SJCRH30 (cell line): ENCODE measurements at places on chromosomes 6 and 20.

DNA sequence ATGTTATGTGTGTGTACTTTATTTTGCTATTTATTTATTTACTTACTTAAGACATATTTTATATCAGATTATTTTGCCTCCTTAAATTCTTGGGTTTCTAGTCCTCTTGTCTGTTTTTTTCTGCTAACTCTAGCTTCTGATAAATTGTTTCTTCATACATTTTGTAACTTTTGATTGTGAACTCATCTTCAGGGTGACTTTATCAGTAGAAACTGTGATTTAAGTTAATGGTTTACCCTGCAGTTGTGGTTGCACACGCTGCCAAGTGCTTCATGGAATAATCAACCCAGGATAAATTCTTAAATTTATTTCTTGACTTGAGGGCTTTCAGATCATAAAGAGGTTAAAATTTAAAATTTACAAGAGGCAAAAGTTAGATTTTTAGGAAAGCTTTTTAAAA is 173.3 kb downstream of the CENPW start:
- DNase-seq: no peak

DNA sequence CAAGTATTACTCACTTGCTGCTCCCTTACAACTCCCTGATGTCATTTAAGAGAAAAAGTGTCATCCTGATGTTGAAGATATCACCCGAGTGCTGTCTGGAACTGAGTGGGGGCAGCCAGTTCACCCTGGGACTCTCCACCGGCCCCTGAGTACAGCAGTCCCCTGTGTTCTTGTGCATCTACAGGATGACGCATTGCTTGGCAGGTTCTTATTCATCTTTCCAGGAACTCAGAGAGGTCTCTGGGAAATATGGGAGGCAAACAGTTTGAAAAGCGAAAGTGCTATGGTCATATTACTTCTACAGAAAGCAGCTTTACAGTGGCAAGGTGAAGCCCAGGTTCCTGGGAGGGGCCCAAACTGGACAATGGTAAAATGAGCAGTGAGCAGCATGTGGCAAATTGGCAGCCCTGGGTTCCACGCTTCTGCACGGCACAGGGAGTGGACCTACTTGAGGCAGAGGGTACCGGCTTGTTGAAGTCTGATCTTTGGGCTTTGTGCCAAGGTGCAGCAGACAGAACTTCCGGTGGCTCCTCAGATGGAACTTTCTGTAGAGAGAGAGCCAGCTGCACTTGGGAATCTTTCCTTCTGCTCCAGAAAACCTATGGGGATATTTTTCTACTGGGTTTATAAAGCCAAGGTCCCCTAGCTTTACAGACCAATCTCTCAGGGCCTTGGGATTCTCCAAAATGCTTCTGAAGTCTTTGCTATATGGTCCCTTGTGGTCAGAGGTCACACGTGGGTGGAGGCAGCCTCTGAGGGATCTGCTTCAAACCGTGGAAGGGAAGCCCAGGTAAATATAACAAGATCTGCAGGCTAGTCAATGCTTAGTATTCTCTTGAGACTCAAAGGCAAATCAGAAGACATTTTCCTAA is 128.3 kb downstream of the MAP3K7 start:
- no peak for DNase-seq

- no peak for DNase-seq
Observed at GRCh38 chr6:39444479-39445019, 122.0 kb upstream of the KCNK16 start.

GRCh38 chr20:48912065-48912464 is 9.4 kb upstream of the ARFGEF2 start:
- no peak for DNase-seq

DNA sequence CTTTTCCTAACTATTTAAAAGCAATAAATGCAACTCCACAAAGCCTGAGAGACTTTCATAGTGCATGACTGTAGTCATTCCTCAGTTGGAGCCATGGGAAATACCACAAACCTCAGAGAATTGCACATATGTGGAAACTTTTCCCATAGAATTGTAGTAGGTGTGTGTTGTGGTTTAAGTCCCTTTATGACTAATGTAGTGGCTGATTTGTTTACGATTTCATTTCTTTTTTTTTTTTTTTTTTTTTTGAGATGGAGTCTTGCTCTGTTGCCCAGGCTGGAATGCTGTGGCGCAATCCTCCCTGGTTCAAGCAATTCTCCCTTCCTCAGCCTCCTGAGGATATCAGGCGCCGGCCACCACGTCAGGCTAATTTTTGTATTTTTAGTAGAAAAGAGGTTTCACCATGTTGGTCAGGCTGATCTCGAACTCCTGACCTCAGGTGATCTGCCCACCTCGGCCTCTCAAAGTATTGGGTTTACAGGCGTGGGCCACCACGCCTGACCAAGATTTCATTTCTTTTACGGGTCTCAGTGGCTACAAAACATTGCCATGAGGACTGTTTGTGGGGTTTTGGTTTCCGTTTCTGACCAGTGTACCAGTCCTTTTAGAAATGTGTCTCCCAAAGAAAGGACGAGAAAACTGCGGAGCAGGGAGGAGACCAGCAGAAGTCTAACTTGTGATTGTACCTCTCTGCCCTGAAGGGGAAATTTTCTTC is 212.1 kb upstream of the MARCKS start:
- DNase-seq: no peak

DNA sequence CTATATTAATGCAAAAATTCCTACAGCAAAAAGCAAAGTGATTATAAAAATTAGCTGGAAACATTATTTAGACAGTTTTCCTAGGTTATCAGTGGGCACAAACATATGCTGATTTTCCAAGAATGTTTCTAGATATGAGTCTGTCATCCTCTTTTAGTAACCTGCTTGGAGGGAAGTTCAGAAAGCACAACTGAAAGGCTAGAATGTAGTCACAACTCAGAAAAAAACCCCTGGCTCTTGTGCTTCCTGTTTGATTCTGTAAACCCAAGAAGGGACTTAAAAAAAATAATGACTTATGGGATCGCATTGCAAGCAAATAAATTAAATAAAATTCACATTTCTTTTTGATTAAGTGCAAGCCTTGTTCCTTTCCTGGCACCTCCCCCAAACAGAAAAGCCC is 708.4 kb upstream of the EPHA7 start:
- DNase-seq: no peak
